ENCODE measurements at places on chromosomes 7 and 10. TPM values are rescaled to one million over a fixed set of nuclear protein-coding genes. Genes with fewer than 3 reads are reported as not detected.

DNA sequence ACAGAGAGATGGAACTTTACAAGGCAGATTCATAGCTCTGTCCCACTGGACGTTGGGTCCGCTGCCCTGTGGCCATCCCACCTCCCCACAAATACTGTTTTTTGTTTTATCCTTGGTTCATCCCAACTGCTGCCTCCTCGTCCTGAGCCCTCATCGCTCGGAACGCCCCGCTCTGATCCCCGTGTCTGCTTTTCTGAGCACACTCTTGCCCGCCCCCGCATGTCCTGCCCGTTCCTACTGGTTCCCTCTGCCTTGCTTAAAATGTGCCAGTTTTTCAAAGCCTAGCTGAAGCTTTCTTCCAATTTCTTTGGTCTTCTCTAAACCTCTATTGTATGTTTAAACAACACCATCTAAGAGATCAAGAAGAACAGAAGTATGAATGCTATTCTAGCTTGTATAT lies 19.4 kb downstream of the RNF32 start:
- no peak overlapping the region for H3K4me3 ChIP-seq
- H3K4me1 ChIP-seq, result peaks cover 32% of the 10 kb centered on the region
- H3K27ac ChIP-seq, result no peak overlapping the region
- no peaks in the 10 kb centered on the region for H3K27me3 ChIP-seq
- DNase-seq, result no peak

GRCh38 chr10:75209921-75210281 lies 695 bp upstream of the VDAC2 start:
- H3K27me3 ChIP-seq, result no peaks in the 10 kb centered on the region
- no peak for DNase-seq
- H3K27ac ChIP-seq, result no peak overlapping the region
- peaks cover 18% of the 10 kb centered on the region for H3K4me1 ChIP-seq
- H3K4me3 ChIP-seq, result peak overlapping the region; percentile 90
- H3K36me3 ChIP-seq, result peaks cover 12% of the 10 kb centered on the region

DNA sequence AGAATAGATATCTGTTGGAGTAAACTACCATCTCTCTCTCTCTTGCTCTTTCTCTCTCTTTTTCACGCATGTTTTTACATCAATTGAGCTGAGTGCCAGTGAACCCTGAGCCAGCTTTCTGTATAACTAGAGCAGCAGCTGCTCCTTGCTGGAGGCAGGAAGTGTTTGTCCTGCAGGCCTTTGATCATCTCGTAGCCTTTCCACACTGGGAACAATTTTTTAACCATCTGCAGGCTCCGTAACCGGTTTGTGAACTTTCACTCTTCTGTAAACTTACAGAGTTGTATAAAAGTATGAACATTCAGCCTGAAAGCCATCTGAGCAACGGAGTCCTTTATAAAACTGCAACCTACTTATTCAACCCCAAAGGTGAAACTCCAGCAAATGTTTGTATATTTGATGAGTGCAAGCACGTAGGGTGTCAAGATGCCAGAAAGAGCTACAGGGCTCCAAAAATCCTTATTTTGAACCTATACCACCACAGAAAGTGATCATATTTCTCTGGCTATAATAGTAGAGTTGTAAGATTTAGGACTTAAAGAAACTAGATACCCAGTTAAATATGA lies 162.8 kb upstream of the NFE2L3 start:
- DNase-seq, result no peak
- no peak overlapping the region for H3K27ac ChIP-seq

- H3K27ac ChIP-seq, result peak overlapping the region; percentile 42
- no peak overlapping the region for H3K4me3 ChIP-seq
- H3K4me1 ChIP-seq, result peaks cover 20% of the 10 kb centered on the region
- DNase-seq, result no peak
Observed at GRCh38 chr7:92785923-92786322, 50.5 kb downstream of the CDK6 start.

EIF5AL1 gene
- 0.24 TPM for total RNA-seq

Measured in neural progenitor cell (in vitro differentiated cells).